Aorta (tissue), 5 donors: ENCODE measurements at places on chromosomes 13 and 19. TPM values are rescaled to one million over a fixed set of nuclear protein-coding genes. Genes with fewer than 3 reads are reported as not detected.

GRCh38 chr13:106619688-106620555 is 52.0 kb upstream of the ARGLU1 start:
- no peak overlapping the region for H3K4me3 ChIP-seq
- no peaks in the 10 kb centered on the region for H3K4me1 ChIP-seq
- DNase-seq = no peak
- no peak overlapping the region for H3K27ac ChIP-seq
- H3K27me3 ChIP-seq = no peaks in the 10 kb centered on the region

DNA sequence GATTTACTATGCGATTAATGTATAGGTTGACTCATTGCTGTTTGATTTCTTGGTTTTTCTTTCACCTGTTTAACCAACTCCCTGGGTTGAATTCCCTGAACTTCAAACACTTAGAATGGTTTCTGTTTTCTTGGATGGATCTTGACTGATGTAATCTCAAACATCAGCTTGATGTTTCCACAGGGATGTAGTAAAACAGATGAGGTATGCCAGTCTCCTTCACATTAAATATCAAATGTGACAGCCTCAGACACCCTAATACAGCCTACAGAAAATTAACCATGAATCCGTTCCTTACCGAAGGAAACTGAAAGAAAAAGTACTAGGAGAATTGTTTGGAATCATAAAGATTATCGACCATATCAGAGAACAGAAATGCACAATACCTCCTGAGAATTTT is 631.2 kb downstream of the GPC5 start:
- H3K4me1 ChIP-seq = no peaks in the 10 kb centered on the region
- H3K27me3 ChIP-seq = no peaks in the 10 kb centered on the region
- H3K4me3 ChIP-seq = no peak overlapping the region
- no peaks in the 10 kb centered on the region for H3K36me3 ChIP-seq
- no peak for DNase-seq

- no peaks in the 10 kb centered on the region for H3K27me3 ChIP-seq
- no peaks in the 10 kb centered on the region for H3K36me3 ChIP-seq
- peak within 1 kb of the TSS; percentile 49 for H3K4me3 ChIP-seq
- no peaks in the 10 kb centered on the region for H3K4me1 ChIP-seq
These were observed at the start of gene ZNF667 for GRCh38 chr19:56476651-56477428. ZNF667 (minus strand) TSS chr19:56477345; CDS start chr19:56462370, 14,975 bp downstream.

- H3K27ac ChIP-seq = no peak overlapping the region
- H3K4me3 ChIP-seq = no peak overlapping the region
- H3K27me3 ChIP-seq = no peaks in the 10 kb centered on the region
- H3K4me1 ChIP-seq = no peaks in the 10 kb centered on the region
- no peak for DNase-seq
- H3K36me3 ChIP-seq = no peaks in the 10 kb centered on the region
These were observed 207.1 kb upstream of the PCDH9 start for GRCh38 chr13:67437244-67437643.

GRCh38 chr13:45015300-45015699 is 26.0 kb downstream of the GPALPP1 start:
- peaks cover 3% of the 10 kb centered on the region for H3K36me3 ChIP-seq
- no peak for DNase-seq
- H3K4me1 ChIP-seq = no peaks in the 10 kb centered on the region
- no peaks in the 10 kb centered on the region for H3K27me3 ChIP-seq
- no peak overlapping the region for H3K4me3 ChIP-seq

- H3K4me3 ChIP-seq = no peak overlapping the region
- no peak for DNase-seq
- no peaks in the 10 kb centered on the region for H3K4me1 ChIP-seq
- H3K36me3 ChIP-seq = no peaks in the 10 kb centered on the region
- H3K27ac ChIP-seq = no peak overlapping the region
These were observed 15.1 kb upstream of the RNASEH2B start for GRCh38 chr13:50894504-50894903.

Gene NCAN
- not detected for total RNA-seq

DNA sequence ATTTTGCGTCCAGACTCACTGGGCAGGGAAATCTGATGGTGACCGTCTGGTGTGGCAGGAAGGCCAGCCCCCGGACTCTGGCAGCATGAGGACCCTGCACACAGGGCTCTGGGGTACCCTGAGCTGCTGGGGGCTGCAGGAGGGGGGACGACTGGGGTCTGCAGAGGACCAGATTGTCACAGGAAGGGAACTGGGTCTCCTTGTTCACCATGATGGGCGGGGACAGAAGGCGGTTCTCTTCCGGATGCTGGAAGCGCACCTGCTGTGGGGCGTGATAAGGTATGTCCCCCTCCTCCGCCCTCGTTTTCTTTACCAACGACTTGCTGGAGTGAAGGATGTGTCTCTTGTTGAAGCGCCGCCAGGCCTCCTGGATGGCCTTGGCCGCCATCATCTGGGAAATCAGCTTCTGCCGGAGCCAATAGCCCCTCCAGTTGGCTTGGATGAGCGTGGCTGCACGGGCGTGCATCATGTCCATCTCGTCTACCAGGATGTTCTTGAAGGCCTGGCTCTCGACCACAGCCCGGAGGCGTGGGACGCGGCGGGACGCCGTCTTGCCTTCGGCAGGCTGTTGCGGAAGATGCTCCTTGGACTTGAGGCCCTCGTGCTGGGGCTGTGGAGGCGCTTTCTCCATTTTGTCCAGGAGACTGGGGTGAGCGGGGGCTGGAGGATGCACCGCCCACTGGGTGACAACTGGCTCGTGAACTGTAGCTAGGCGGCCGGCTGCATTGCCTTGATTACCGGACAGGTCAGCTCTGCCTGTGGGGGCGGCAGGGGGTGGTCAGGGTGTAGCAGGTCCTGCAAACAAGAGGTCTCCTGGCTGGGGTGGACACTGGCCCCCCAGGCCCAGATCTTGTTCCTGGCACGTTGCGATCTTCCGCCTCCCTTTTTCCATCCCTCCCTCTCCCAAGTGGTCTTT is 7.2 kb downstream of the IQCN start:
- no peak overlapping the region for H3K27ac ChIP-seq
- H3K4me1 ChIP-seq = no peaks in the 10 kb centered on the region
- H3K36me3 ChIP-seq = peaks cover 11% of the 10 kb centered on the region
- no peak for DNase-seq
- no peak overlapping the region for H3K4me3 ChIP-seq
- H3K27me3 ChIP-seq = no peaks in the 10 kb centered on the region

Gene DACT3
- 216 TPM for total RNA-seq

DNA sequence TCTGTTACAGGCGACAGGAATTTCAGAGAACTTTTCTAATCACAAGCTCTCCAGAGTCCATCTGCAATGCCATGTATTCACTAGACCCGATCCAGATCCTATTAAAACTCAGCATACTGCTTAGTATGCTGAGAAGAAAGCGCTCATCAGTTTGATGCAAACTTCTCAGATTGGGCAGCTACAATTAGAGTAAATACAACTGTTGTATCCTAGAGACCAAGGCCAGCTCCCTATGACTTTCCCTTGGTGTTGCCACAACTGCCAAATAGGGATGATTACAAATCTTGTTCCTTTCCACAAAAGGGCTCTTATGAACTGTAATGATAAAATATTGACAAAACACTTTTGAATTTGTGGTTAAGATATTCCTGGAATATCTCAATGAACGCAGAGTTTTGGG is 191.2 kb downstream of the SPRY2 start:
- H3K4me1 ChIP-seq = no peaks in the 10 kb centered on the region
- DNase-seq = no peak

DNA sequence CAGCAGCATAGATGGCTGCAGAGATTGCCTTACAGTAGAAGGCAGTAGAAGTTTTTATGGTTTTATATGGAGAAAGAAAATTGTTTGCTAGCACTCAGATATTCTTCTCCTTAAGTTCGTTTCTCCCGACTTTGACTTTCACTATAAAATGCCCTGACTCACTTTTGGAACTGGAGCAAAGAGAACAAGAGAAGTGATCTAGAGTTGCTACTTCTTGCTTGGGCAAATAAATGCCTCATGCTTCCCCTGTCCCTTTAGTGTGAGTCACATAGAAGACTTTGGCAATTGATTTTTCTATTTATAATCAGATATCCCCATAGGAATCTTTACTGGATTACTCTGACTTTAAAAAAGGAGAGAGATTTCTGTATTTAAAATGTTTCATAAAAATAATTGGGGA is 46.9 kb downstream of the ITGBL1 start:
- H3K4me3 ChIP-seq = peak overlapping the region; percentile 54
- H3K27me3 ChIP-seq = no peaks in the 10 kb centered on the region
- no peak for DNase-seq
- no peak overlapping the region for H3K27ac ChIP-seq
- no peaks in the 10 kb centered on the region for H3K4me1 ChIP-seq
- H3K36me3 ChIP-seq = no peaks in the 10 kb centered on the region

GRCh38 chr13:85828094-85828684 is 29.0 kb upstream of the SLITRK6 start:
- H3K4me1 ChIP-seq = no peaks in the 10 kb centered on the region
- H3K27ac ChIP-seq = no peak overlapping the region
- DNase-seq = no peak
- H3K27me3 ChIP-seq = no peaks in the 10 kb centered on the region

- peaks cover 5% of the 10 kb centered on the region for H3K36me3 ChIP-seq
- H3K4me3 ChIP-seq = no peak overlapping the region
- H3K27me3 ChIP-seq = no peaks in the 10 kb centered on the region
- no peak for DNase-seq
- no peak overlapping the region for H3K27ac ChIP-seq
- H3K4me1 ChIP-seq = no peaks in the 10 kb centered on the region
These were observed 81.2 kb upstream of the RAP2A start for GRCh38 chr13:97352815-97353214.

DNA sequence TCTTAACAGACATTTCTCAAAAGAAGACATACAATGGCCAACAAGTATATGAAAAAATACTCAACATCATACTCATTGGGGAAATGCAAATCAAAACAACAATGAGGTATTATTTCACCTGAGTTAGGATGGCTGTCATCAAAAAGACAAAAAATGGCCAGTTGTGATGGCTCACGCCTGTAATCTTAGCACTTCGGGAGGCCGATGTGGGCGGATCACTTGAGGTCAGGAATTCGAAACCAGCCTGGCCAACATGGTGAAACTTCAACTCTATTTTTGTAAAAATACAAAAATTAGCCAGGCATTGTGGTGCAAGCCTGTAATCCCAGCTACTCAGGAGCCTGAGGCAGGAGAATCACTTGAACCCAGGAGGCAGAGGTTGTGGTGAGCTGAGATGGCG is 22.0 kb downstream of the CEACAM16 start:
- DNase-seq = no peak
- no peak overlapping the region for H3K27ac ChIP-seq
- no peaks in the 10 kb centered on the region for H3K36me3 ChIP-seq
- no peaks in the 10 kb centered on the region for H3K27me3 ChIP-seq
- H3K4me3 ChIP-seq = no peak overlapping the region

Gene PROZ
- total RNA-seq = not detected

Gene IGFL2
- not detected for total RNA-seq

GRCh38 chr19:39112338-39112890 is 13.2 kb upstream of the PAK4 start:
- H3K4me1 ChIP-seq = no peaks in the 10 kb centered on the region
- no peaks in the 10 kb centered on the region for H3K27me3 ChIP-seq
- no peaks in the 10 kb centered on the region for H3K36me3 ChIP-seq
- no peak for DNase-seq
- no peak overlapping the region for H3K27ac ChIP-seq

- H3K36me3 ChIP-seq = no peaks in the 10 kb centered on the region
- H3K27me3 ChIP-seq = no peaks in the 10 kb centered on the region
- no peaks in the 10 kb centered on the region for H3K4me1 ChIP-seq
- DNase-seq = no peak
- no peak overlapping the region for H3K27ac ChIP-seq
- no peak overlapping the region for H3K4me3 ChIP-seq
These were observed 43.3 kb downstream of the PTPRS start for GRCh38 chr19:5297272-5297669.

DNA sequence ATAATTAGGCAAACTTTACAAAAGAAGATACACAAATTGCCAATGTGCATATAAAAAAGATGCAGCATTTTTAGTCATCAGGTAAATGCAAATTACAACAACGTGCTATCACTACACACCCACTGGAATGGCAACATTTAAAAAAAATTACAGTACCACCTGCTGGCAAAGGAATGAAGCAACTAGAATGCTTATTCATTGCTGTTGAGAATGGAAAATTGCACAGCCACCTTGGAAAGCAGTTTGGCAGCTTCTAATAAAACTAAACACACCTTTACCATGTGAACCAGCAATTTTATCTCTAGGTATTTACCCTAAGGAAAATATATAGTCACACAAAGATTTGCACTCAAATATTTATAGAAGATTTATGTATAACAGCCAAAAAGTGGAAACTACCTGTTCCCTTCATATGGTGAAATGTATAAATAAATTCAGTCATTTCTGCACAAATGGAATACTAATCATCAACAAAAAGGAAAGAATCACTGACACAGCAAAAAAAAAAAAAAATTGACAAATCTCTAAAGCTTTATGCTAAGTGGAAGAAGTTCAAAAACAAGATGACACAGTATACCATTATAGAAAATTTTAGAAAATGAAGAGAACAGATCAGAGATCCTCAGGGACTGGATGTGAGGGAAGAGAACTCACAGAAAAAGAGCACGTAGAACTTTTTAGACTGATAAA is 30.3 kb downstream of the OXGR1 start:
- no peaks in the 10 kb centered on the region for H3K36me3 ChIP-seq
- no peaks in the 10 kb centered on the region for H3K4me1 ChIP-seq
- H3K27me3 ChIP-seq = no peaks in the 10 kb centered on the region
- no peak overlapping the region for H3K27ac ChIP-seq

GRCh38 chr13:106373304-106373988 is 162.0 kb downstream of the EFNB2 start:
- H3K4me3 ChIP-seq = no peak overlapping the region
- peaks cover 3% of the 10 kb centered on the region for H3K4me1 ChIP-seq
- no peaks in the 10 kb centered on the region for H3K27me3 ChIP-seq
- H3K27ac ChIP-seq = peak overlapping the region; percentile 15
